Stimulated activated CD8-positive, alpha-beta memory T cell treated with anti-CD3 and anti-CD28 coated beads, Interleukin-4, amount 100 ng/mL, for 1 hour (primary cell): ENCODE measurements at places on chromosomes 6 and 20.

GRCh38 chr6:43129434-43130194 lies 41.5 kb upstream of the SRF start:
- DNase-seq: no peak

DNA sequence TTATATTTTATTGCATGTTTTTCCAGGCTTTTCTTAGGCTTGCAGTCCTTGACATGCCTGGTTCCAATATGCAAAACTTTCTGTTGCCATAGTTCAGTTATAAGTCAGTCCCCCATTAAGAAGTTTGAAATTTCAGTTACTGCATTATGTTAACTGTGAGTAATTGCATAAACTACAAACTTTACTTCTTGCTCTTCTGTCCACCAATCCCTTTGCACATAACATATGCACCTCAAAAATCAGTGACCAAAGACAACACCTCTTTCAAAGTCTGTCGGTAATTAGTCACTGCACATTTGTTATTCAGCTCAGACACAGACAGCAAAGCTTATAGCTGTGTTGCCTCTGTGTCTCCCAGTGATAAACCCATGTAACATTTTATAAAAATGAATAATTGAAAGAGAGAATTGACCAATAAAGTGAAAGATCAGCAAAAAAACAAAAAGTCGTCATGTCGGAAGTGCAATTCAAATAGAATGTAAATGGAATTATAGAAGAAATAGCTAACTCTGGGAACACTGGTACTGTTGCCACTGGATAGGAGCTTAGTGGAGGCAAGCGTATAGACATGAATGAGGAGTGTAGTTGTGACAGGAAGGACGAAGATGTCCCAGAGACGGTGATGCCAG lies 50.3 kb upstream of the BTBD3 start:
- no peak for DNase-seq

DNA sequence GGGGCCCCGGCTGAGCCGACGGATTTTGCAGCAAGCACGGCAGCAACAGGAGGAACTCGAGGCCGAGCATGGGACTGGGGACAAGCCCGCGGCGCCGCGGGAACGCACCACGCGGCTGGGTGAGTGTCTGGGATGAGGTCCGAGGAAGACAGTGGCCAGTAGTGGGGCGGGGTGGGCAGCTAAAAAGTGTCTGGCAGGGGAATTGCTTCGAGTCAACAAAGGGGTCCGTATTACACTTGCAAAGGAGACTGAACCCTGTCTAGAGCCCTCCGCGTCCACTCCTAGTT lies 356 bp downstream of the BYSL start:
- no peak for DNase-seq

DNA sequence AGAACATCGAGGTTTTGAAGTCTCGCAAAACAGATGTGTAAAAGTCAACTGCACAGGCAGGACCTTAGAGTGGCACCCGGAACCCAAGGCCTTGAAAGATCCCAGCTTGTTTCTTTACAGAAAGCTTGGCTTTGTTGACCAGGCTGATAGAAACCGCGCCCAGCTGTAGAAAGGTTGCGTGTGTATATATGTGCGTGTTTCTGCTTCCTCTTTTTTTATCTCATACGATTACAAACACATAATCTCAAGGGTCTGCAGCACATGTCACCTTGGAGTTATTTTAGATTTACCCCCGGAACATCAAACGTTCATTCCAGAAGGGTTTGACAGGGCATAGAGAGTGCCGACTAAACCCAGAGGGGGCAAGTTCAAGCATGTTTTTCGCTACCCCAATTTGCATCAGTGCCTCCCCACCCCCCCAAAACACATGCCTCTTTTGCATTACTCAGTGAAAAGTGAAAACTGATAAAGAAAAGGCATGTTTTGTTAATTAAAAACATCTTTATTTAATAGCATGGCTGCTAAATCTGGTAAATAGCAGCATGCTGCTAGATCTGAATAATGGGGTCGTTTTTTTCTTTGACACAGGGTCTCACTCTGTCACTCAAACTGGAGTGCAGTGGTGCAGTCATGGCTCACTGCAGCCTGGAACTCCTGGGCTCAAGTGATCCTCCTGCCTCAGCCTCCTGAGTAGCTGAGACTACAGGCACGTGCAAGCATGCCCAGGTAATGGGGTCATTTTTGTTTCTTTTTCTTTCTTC lies 33.2 kb upstream of the NCOA3 start:
- DNase-seq: no peak

DNA sequence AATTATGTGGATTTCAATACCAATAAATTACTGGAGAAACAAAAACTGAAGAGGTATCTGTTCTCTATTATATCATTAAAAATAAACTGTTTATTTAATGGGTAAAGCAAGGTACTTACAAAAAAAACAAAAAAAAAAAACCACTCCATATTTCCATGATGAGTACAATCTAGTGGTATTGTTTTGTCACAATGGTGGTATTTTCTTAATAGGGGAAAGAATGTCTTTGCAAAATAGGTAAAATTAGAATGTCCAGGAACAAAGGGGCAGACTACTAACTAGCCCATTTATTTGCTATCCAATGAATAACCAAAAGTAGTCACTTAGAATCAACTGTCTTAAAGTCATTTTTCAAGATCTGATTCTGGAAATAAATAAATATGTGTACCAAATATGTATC lies 92.0 kb downstream of the ARHGAP18 start:
- DNase-seq: no peak

DNA sequence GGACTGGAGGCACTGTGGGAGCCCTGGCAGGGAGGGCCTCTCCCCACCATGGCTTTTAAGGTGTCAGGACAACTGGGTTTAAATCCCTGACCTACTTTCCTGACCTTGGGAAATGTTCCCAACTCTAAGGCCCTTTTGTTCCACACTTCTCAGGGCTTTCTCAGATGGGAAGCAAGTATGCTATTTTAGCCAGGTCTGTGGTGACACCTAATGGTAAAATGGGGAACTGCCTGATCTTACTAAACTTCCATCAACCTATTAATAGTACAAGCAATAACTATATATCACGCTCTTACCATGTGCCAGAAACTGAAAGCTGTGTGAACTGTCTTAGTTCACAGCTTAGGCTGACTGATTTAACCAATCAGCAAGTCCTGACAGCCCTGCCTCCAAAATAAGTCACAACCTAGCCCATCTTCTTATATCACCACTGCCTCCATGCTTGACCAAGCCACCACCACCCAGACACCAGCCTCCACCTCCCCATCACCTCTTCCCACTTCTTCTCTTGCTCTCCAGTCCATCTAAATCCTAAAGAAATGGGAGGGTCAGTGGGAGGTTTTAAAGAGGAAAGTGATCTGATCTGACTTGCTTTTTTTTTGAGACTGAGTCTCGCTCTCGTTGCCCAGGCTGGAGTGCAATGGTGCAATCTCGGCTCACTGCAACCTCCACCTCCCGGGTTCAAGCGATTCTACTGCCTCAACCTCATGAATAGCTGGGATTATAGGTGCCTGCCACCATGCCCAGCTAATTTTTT lies 6.9 kb upstream of the BLCAP start:
- DNase-seq: no peak

- DNase-seq: no peak
These were observed 106.4 kb upstream of the PRSS16 start for GRCh38 chr6:27140999-27141528.

DNA sequence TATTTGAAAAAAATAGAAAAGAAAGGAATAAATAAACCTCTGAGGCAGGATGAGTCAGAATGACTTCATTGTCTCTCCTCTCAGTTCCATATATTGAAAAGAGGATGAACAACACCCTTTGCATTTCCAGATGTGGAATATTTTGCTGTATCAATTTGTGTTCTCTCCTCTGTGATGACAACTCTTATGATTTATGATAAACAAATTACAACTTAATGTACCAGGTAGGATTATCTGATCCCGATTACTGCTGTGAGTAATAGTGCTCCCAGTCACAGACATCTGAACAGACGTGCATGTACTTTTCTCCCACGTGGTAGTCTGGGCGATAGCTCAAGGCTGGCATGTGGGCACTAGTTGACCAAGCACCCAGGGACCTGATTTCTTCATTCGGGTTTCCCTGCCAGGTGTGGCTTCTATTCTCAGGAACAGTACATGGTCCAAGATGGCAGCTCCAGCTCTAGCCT lies 142.1 kb upstream of the SULF2 start:
- no peak for DNase-seq

DNA sequence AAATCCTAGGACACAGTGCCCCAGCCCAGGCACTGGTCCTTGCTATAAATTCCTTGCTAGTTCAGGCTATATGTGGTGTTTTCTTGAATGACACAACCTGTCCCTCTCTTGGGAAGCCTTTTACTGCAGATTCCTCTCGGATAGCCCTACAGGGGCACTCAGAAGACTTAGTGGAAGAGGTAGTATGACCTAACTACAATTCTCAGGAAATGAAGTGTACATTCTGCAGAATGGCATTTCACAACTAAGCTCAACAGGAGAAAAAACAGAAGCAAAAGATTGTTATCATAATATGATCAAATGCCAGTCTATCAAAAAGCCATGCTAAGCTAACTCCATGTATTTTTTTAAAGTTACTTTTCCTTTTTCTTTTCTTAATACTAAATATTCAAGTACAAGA lies 66.3 kb upstream of the FBXL4 start:
- DNase-seq: no peak

- no peak for DNase-seq
These were observed 120.9 kb downstream of the TIAM2 start for GRCh38 chr6:155115893-155116570.

DNA sequence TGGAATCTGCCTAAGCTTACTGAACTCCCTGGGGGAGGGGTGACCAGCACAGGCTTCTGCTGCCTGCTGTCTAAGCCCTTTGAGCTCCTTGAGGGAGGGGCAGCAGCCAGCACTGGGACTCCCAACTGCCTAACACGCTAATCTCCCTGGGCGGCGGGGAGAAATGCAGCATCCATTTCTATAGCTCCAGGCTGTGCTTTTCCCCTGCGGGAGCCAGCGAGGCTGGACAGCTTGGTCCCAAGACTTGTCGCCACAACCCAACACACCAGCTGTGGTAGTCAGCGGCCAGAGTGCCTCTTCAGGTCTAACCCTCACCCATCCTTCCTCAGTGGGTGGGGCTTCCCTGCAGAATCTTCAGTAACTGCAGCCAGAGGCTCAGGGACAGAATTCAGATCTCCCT lies 64.6 kb downstream of the VGLL2 start:
- DNase-seq: no peak

GRCh38 chr20:22905658-22906057 lies 129.5 kb upstream of the SSTR4 start:
- no peak for DNase-seq

DNA sequence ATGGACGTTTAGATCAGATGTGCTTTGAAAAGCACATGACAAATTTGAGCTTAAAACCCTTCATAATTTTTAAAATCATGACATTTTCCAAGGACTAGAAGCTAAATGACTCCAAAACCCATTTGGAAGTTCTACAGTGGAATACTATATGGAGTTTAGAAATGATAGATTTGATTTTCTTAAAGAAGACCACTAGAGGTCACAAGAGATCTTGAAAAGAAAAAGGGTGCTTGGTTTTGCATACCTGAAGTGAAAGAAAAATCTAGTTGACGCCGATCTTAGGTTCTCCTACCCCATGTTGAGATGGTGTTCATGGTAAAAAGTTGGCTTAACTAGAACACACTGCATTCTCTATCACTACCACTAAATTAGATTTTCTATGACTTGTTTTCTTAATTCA lies 31.5 kb downstream of the CFAP61 start:
- DNase-seq: no peak

DNA sequence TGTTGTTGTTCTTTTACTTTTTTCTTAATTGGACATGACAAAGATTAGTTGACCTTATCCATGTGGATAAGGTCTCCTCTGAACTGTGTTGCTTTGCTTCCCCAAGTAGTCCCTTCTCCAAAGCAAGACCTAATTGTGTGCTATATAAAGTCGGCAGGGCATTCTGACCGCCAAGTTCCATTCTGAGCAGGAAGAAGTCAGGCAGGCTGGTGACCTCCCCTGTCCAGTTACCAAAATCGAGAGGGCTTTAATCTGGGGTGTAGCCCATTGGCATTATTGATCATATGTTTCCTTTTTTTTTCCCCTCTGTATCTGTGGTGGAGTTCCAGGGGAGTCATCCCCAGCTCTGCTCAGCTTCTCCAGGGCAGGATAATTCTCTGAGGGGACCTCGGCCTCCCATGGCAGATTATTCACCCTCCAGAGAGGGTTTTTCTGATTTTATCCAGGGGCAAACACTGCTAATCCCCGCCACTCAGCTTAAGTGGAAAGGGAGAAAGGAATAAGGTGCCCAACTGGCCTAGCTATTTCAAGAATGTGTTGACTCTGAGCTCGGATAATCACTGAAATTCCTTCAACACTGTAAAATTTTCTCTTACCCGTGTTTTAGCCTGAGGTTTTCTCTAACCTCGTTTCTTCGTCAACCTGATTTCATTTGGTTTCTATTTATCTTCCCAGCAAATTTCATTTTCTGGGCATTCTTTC lies 71.8 kb upstream of the L3MBTL3 start:
- DNase-seq: no peak

GRCh38 chr6:85460921-85461797 lies 11.3 kb downstream of the NT5E start:
- DNase-seq: no peak

DNA sequence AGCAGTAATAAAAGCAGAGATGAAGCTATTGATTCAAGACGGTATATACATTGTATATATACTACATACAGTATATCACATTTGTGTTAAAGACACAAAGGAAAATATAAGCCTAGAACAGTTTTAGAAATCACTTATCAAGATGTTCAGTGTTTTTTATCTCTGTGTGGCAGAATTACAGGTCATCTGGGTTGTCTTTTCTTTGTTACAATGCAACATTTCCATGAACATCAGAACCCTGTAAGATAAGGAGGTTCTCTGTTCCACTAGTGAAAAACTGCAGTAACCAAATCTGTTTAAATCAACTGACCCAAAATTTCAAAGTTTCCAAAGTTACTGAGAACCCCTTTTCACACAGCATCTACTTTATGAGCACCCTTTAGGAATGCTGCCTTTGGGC lies 42.2 kb downstream of the B4GALT5 start:
- DNase-seq: no peak

- no peak for DNase-seq
These were observed 68.9 kb downstream of the TULP4 start for GRCh38 chr6:158381214-158381613.

- DNase-seq: peak; percentile 63
These were observed 824 bp upstream of the TBCC start for GRCh38 chr6:42746463-42747391.

GRCh38 chr6:161053103-161053502 lies 61.5 kb downstream of the MAP3K4 start:
- no peak for DNase-seq

GRCh38 chr20:2125474-2126112 lies 24.0 kb downstream of the STK35 start:
- DNase-seq: no peak

GRCh38 chr6:132669690-132670291 lies 10.8 kb upstream of the TAAR1 start:
- no peak for DNase-seq

DNA sequence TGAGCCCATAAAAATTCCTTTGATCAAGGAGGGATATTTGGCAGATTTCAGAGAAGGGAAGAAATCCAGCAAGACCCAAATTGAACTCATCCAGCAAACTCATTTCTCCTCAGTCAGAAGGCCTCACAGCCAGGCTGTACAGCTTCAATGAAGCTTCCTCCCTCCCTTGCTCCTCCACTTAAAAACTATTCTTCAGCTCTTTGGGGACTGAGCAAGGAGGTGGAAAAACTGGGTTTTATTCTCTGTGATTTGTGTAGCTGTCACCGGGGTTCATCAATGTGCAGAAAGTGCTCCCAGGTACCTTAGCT lies 158.7 kb upstream of the ZNF184 start:
- DNase-seq: no peak

- DNase-seq: no peak
These were observed 91.1 kb downstream of the UST start for GRCh38 chr6:148837941-148838340.
